Activated CD4-positive, alpha-beta T cell treated with anti-CD3 and anti-CD28 coated beads for 1 hour (primary cell): ENCODE measurements at places on chromosomes 2 and 18.

DNA sequence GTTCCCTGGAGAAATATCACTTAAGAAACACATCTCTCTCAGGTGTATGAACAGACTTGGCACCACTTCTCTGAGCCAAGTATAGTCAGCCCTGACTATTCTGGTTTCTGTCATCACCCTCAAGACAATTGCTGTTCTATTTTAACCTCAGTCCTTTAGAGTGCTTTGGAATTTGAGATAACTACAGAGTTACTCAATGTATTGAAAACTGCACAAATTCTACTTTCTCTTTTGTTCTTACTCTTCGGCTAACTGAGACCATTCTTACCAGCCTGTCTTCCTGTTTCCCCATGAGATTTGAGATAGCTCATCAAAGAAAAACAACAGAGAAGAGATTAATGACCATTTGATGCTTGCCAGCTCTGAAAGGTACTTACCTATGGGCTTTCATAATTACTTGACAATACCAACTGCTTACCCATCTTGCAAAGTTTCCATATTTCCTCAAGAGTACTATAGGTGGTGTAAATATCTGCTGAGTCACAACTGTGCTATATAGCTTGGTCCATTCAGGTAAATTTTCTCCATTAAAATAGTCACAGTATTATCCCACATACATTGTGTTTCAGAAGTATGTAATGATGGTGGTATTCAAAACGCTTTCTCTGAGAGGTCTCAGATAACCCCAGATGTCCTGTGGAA, 467.5 kb upstream of the CHST9 start:
- no peak for DNase-seq

DNA sequence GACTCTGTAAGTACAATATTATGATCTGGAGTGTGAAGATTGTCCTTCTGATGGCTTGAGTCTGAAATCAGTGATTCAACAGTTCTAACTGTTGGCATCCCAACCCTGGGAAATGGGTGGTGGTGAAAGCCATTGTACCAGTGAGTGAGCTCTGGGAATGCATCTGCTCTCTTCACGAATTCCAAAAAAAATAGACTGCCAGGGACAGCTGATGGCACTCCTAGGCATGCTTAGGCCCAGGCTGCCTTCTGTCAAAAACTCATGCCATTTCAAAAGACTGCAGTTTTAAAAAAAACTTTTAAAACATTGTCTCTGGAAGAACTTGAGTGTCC, 20.3 kb downstream of the OXER1 start:
- DNase-seq, result no peak

DNA sequence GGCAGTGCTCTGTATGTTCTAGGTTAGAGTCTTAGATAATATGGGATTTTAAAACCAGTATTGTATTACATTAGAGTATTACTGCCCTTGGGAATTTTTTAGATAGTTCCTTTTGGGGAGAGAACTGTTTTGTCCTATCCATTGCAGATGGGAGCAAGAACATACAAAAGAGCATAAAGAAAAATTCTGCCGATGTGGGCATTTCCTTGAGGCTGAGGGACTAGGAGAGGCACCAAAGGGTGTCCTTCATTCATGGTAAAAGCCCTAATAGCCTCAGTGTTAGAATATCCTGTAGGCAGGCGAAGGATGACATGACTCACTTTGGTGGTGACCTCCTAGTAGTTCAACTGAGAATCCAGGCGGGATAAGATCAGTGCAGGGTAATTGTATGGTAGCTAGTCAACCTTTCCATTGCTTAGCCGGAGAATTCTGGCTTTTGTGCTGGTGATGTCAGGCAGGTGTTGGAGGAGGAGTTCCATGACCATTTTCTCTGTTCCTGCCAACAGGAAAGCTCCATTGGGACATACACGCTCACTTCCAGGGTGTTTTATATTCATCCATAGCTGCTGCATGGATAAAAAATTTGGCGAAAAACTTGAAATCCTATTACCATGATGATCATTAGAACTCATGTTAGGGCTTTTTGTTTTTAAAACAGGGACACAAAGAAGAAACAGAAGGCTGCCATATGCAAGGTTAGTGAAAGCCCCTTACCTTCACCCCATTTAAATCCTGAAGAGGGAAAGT, 28.1 kb downstream of the EPAS1 start:
- no peak for DNase-seq

- DNase-seq, result no peak
Measured at GRCh38 chr18:21000667-21001066, 110.9 kb downstream of the ROCK1 start.

DNA sequence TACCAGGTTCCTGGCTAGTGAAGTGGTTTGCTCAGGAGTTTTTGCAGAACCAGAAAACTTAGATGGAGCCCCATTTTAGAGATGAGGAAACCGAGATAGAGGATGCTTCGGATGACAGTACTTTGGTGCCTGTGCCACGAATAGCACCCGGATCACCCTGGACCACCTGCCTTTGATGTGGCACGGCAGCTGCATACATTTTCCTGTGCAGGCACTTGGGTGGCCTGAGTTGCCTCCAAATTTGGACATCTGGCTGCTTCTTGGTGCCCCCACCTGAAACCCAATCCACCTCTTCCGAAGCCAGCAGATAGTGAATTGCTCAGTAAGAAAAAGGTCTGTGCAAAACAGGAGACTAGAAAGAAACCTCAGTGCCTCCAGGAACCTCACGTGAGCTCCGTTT, 140.6 kb upstream of the ID2 start:
- no peak for DNase-seq
